ENCODE measurements at places on chromosomes 16 and 17.

GRCh38 chr17:50603340-50603739 is 31.3 kb upstream of the ABCC3 start:
- DNase-seq, result no peak

- no peak for DNase-seq
These were observed 108.1 kb upstream of the CDC42EP4 start for GRCh38 chr17:73419881-73420280.

DNA sequence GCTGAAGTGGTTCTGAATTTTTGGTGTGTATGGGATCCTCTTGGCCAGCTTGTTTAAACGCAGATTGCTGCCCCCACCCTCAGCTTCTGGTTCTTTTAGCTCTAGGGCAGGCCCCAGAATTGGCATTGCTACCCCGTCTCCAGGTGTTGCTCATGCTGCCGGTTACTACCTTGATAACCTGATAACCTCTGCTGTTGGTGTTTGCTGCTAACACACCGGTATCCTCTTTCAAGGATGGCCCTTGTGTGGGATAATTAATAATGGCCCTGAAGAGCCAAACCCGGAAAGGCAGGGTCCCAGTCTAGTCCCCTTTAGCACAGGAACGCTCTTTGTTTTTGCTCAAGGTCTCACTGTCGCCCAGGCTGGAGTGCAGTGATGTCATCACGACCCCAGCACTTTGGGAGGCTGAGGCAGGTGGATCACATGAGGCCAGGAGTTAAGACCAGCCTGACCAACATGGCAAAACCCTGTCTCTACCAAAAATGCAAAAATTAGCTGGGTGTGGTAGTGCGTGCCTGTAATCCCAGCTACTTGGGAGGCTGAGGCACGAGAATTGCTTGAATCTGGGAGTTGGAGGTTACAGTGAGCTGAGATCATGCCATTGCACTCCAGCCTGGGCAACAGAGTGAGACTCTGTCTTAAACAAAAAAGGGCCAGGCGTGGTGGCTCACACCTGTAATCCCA is 1.3 kb upstream of the ST3GAL2 start:
- no peak for DNase-seq

DNA sequence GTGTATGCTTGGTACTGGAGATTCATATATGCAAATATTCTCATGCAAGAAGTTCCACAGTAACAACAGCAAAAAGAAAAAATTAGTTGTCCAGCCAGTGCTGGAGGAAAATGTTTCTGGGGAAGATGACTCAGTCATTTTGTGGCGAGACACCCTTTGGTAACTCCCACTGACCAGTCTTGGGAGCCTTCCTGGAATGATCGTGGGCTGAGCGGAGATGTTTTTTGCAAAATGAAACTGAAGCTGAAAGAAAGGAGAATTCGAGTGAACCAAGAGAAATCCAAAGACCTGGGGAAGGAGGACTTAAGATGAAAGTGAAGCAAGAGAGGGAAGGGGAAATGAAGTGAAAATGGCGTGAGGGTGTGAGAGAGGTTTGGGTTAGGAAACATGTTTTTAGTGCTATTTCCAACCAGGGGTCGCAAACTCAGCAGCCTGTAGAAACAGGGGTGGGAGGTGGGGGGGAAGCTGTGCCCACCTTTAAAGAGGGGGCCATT is 5.2 kb downstream of the ITPRIPL2 start:
- no peak for DNase-seq

- DNase-seq, result no peak
These were observed 189.7 kb upstream of the SDK2 start for GRCh38 chr17:73833775-73834488.

DNA sequence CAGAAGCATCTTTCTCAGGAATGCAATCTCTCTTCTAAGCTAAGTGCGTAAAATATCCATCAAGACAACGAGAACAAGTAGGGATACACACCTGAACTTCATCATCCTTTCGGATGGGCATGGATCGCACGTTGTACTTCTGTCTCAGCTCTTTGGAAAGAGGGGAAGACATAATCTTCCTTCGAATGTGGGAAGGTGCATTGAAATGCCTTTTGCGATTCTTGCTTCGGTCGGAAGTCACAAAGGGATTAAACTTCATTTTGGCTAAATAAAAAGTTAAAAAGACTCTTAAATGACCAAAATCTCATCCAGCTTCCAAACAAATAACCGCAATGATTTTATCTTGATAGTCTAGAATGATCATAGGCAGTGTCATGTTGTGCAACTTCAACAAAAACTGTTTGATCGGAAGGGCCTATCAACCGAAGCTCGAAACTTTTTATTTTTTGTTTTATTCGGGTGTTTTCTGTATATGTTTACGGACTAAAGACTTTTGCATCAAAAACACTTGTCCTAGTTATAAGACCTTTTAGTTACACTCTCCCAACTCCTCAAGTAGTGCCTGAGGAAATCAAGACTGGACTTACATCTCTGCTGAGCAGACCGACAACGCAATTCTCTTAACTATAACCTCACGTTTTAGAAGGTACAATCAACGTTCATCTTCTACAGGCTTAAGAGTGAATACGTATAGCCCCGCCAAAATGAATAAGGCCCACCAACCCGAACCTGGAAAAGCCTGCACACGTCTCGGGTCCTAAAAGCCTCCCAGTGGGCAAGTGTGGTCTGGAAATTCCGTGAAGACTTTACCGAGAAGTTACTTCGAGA is 727 bp downstream of the RPL26 start:
- DNase-seq, result no peak

- DNase-seq, result no peak
These were observed 14.6 kb downstream of the ATP5PD start for GRCh38 chr17:75031972-75032719.

DNA sequence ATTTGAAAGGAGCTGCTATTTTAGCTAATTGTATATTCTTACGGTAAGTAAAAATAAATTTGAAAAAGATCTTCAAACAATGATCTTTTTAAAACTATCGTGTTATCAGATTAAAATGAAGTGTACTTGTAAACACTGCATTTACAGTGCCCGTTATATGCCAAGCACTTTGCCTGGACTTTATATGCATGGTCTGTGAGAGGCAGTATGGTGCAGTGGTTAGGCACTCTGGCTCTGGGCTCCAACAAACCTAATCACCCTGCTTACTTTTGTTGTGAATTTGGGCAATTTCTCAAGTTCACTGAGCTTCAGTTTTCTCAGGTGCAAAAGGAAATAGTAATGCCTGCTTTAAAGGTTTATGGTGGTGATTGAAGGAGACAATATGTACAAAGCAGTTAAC is 1.4 kb downstream of the PMP22 start:
- DNase-seq, result no peak

- DNase-seq, result no peak
These were observed 14.4 kb upstream of the METRNL start for GRCh38 chr17:83064732-83065659.

DNA sequence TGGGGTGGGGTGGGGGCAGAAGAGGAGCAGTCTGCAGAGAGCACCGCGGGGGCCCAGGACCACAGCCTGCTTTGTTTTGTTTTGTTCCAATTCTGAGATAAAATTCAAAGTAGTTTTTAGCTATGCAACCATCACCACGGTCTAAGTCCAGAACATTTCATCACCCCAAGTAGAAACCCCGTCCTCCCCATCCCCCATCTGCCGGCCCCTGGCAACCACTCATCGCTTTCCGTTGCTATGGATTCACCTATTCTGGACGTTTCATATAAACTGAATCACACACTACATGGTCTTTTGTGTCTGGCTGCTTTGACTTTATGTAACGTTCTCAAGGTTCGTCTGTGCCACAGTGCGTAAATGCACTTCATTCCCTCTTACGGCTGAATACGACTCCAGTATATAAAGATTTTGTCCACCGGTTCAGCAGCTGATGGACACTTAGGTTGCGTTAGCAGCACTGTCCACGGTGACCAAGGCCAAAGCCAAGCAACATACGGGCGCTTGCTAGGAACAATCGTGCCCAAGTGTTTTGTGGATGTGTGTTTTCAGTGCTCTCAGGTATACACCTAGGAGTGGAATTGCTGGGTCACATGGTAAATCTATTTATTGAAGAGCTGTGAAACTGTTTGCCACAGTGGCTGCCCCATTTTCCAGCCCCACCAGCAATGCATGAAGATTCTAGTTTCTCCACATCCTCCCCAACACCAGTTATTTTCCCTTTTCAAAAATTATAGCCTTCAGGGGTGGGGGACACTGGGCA is 27.7 kb upstream of the RASD1 start:
- DNase-seq, result no peak

GRCh38 chr16:87559945-87560344 is 42.4 kb upstream of the JPH3 start:
- no peak for DNase-seq

- no peak for DNase-seq
These were observed 77.5 kb downstream of the CDK5R1 start for GRCh38 chr17:32564325-32564724.

DNA sequence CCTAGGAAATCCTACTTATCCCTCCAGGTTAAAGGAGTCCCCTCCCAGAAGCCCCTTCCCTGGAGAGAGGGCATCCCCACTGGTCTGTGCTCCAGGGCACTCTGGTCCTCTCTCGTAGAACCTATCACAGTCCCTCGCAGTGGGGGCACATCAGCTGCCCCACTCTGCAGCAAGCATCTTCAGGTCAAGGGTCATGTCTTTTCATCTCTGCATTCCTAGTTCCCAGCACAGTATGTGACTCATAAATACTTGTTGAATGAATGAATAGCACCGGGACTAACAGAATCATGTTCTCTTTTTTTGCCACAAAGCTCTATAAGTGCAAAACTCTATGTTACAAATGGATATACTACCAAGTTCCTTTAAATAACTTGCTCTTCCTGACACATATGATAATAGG is 36.0 kb downstream of the RNF157 start:
- DNase-seq, result no peak

DNA sequence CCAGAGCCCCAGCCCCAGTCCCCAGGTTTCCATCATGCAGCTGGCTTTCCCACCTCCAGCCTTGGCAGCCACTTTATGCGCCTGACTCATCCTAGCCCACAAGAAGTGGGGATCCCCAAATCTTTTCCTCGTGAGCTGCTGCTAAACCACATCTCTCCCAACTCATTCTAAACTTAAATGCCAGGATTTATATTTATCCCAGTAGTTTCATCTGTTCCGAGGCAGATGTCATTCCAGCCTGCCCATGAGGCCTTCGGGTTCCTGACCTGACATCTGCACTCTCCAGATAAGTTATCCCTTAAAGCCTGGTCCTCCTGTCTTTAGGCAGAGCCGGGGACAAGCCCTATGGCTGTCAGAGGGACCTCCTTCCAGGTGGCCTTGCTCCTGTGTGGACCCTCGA is 16.6 kb downstream of the PLXDC1 start:
- no peak for DNase-seq

DNA sequence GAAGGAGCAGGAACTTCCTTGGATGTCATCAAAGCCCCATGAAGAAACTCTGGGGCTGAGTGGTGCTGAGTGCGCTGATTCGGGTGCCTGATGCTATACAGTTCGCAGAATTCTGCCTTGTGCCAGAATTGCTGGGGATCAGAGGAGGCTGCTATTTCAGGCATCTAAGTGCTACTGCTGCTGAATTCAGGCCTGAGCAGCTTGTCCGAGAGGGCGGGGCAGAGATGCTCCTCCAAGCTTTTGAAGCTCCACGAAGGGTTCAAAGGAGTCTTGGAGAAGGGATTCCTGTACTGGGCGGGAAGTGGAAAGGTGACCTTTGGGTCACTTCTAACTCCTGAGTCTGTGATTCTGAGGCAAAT is 227.8 kb downstream of the CCDC182 start:
- DNase-seq, result no peak
